Kidney (tissue), 22 donors: ENCODE measurements at places on chromosomes 2 and 18.

DNA sequence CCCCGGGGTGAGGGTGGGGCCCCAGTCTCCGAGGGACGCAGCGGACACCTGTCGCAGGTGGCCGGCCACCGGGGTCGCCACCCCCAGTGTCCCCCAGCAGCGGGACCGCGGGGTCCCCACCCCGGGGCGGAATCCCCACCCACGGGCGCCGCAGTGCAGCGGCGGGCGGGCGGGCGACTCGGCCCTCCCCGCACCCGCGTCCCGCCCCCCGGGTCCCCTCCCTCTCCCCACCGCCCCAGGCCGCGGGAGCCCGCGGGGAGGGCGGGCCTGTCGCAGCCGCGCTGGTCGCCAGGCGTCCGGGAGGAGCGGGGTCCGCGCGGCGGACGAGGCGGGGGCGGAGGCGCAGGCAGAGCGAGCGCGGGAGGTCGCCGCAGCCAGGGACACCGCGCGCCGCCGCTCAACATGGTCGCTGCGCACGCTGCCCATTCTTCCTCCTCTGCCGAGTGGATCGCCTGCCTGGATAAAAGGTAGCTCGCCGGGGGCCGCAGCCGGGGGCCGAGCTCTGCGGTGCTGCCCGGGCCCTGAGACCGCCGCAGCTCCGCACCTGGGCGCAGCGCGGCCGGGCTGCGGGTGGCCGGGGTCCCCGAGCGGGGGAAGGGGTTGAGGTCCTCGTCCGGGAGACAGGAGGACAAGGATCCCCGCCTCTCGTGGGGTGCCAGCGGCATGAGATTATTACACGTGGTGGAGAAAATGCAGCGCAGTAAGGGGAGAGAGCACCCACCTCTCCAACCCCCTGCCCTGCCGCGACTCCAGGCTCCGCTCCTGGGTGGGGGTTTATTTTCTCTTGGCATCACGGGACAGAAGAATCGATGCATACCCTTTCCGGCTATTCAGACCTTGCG, at the start of gene RAPGEF4:
RAPGEF4 (plus strand) TSS at position 264 of the 842 bp plus-strand sequence; CDS start at position 403, 139 bp downstream.
- DNase-seq: peak; percentile 62

GRCh38 chr2:239409976-239410375, 9.2 kb upstream of the HDAC4 start:
- DNase-seq: no peak

DNA sequence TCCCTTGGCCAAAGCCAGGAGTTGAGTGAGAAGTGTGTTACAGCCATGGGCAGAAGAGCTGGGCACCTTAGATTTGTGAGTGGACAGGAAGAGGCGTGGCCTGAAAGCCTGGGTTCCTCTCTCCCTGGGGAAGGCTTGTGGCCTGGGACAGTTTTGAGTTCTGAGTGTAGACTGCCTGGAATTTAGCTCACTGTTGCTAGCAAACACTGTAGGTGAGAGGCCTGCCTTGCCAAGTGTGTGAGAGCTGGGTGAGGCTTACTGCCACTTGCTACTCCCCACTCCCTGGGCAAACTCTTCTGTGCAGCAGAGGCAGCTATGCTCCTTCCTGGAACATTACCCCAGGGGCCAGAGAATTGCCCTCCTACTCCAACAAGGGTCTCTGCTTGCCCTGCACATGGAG, 150.0 kb upstream of the GALNT5 start:
- no peak for DNase-seq

DNA sequence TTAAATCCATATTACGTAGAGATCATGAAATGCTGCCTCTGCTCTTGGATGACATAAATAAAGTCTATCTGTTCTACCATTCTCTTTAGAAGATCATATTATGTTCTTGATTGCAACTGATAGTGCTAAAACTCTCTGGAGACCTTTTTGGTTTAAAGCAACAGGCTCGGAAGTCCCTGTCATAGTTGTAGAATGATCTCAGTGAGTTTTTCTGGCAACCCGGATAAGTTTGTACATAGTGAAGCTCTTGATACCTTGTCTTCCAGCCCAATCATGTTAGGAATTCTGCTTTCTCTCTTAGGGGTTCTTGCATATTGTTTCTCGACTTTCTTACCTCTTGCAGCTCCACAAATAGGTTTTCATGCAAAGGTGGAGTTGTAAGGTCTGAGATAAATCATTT, 156.1 kb downstream of the TTC27 start:
- no peak for DNase-seq

GRCh38 chr18:28175150-28175929, 1.6 kb downstream of the CDH2 start:
- DNase-seq: peak; percentile 81

DNA sequence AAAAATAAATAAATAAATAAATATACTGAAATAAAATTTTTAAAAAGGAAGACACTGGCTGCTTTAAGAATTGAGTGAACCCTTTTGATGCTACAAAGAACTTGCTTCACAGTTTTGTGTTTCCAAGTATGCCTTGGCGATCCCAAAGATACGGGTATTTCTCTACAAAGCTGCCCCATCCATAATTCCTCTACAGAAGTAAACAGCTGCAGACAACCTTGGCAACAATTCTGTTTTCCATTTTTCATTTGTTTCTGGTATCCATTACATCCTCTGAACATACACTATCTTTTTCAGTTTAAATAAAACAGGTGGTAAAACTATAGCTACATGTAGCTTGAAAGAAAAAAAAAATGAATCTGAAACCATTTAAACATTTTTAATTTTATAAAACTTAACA, 552.8 kb upstream of the KLHL29 start:
- no peak for DNase-seq

DNA sequence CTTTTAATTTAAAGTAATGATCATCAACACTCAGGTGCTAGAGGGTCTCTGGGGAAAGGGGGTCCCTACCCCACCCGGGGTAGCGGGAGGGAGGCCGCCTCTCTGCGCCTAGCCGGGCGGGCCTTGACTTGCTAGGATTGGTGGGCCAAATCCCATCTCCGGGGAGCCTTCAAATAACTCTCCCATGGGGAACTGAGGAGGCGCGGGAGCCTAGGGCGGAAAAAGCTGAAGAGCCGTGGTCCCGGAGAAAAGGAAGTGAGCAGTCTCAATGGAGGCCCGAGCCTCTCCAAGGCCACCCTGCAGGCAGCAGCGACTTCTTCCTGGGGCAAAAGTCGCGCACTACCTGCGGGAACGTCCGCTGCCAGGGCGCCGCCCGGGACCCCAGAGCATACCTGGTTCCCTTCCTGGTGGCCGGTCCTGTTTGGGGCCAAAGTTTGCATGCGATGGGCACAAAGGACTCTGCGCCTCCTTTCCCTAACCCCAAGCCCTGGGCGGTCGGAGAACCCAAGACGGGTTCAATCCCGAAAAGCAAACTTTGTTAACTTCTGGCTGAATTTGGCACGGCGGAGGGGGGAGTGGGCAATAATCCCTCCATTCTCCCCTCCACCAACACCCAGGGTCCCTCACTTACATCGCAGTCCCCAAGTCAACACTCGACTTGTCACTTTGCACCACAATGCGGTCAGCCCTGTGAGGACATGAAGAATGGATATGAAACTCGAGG, 13.6 kb downstream of the EN1 start:
- DNase-seq: no peak

- peak; percentile 56 for DNase-seq
Measured at GRCh38 chr18:22167091-22167470, 2.3 kb upstream of the GATA6 start.

DNA sequence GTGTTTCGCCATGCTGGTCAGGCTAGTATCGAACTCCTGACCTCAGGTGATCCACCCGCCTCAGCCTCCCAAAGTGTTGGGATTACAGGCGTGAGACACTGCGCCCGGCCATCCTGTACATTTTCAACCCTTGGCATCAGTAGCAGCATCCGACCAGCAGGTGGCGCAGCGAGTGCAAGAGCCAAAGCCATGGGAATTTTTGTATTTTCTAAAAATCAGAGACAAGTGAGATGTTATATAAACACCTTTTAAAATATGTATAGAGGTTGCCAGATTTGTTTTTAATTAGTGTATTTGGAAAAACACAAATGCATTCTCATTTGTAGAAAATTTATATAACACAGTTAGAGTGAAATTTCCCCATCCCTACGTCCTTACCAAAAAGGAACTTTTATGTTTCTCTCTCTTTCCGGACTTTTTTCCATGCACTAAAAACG, 36.8 kb downstream of the MOGAT1 start:
- peak; percentile 83 for DNase-seq

DNA sequence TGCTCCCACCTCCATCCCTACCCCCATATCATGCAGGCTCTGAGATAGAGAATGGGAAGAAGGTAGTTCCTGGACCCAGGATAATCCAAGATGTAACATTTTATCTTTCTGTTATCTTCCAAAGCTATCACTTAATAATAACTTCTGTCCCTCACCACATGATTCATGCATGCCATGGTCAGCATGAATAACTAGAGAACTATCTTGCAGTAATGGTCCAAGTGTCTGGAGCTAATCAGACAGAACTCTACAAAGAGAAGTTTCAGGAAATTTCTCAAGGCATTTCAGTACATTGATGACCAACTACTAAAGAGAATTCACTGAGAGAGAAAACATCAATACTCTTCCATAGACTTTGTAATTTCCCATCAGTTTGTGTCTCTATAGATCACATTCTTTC, 1469.7 kb upstream of the PIK3C3 start:
- DNase-seq: no peak

DNA sequence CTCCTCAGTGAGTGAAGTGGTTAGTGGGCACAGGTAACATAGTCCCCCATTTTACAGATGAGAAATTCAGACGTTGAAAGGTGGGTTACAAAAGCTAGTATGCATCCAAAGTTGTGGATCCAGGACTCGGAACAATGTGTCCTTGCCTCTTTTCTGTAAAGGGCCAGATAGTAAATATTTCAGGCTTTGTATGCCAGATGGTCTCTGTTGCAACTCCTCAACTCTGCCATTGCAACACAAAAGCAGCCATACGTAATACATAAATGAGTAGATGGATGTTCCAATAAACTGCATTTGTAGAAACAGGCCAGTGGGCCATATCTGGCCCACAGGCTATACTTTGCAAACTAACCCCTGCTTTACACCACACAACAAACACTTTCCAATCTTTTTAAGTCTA, 166.6 kb upstream of the PKDCC start:
- DNase-seq: no peak

GRCh38 chr2:44549099-44549471, 187.3 kb downstream of the CAMKMT start:
- no peak for DNase-seq

- no peak for DNase-seq
Measured at GRCh38 chr2:139031722-139032121, 251.5 kb upstream of the NXPH2 start.

DNA sequence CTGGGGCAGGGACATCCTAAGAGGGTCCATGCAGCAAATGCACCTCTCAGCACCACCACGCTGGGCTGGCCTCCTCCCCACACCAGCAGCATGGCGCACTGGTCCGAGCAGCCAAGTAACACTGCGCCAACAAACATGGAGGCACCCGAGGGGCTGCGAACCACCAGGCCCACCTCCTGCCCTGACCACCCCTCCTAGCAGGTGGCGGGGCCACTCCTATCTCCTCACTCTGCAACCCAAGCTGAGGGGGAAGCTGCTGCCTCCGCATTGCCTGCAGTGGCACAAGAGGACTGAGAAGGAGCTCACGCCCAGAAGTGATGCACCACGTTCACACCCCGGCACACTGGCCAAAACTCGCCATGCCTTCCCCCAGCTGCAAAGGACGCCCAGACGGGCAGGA, 94.4 kb downstream of the EIPR1 start:
- DNase-seq: no peak

DNA sequence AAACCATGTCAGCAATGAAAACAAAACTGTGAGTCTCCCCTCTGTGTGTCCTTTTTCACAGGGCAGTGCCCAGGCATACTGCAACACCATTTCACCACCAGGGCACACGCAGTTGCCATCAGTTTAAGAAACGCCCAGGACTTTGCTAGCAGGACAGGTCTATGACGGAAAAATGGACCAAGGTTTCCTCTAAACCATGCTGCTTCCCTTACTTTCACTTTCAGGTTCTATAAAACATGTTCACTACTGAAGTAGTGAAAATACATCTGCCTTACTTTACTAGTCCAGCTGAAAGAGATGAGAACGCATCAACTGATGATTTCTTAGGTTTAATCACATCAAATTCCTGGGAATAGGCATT, 110.5 kb downstream of the TCF4 start:
- no peak for DNase-seq

- DNase-seq: no peak
Measured at GRCh38 chr18:60675126-60675525, 302.6 kb upstream of the MC4R start.

DNA sequence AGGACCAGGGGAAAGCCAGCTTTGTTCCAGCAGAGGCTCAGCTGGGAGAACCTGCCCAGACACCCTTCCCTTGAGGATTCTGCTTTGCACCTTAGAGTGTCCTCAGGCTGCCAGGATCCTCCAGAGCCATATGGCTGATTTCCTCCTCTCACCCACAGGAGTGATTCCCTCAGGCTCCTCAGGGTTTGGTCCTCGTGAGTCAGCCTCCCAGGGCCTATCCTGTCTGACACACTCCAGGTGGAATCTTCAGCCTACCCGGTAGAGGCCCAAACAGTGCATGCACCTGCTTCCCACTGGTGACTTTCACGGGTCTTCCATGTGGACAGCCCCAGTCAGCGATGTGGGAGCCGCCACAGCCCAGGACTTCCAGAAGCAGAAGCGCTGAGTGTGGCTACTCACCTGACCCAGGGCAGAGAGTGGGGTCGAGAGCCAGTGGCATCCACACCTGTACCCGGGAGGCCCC, 73.3 kb downstream of the TFCP2L1 start:
- no peak for DNase-seq

- peak; percentile 84 for DNase-seq
Measured at GRCh38 chr2:74481961-74482800, 617 bp downstream of the CCDC142 start.

DNA sequence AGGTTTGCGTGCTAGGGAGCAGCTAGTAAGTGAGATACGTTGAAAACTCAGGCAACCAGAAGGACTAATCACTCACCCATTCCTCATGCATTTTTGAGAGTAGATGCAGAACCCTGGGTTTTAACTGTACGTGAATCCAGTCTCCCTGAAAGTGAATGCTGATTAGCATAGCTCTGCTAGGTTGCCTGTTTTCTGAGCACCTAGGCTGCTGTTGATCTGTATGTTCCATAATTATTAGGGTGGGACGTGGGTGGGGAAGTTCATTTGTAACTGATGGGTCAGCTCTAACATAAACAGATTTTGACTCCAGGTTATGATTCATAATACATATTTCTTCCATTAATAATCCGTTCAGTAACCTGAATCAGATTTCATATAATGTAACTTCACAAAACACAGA, 379.0 kb upstream of the FANCL start:
- no peak for DNase-seq
